ENCODE measurements at places on chromosomes 4 and X. TPM values are rescaled to one million over a fixed set of nuclear protein-coding genes. Genes with fewer than 3 reads are reported as not detected.

DNA sequence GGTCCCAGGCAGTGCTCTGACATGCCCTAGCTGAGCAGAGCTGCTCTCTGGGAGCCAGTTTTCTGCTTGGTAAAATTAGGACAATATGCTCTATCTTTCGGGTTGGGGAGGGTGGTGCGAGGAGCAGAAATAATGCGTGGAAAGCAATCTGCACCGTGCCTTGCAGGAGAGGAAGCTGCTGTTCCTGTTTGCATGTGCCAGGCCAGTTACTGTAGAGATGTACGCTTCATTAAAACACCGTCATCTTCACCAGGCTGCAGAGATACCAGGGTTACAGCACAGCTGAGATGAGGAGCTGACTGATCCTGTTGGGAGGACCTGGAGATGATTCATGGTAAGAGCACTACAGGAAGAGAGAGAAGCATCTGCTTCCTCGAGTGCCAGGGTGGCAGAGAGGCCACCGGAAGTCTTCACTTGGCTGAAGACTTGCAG, 29.5 kb upstream of the IRF2 start:
- DNase-seq, result no peak

GRCh38 chr4:122671919-122672490, 51.1 kb upstream of the IL21 start:
- DNase-seq, result no peak

DNA sequence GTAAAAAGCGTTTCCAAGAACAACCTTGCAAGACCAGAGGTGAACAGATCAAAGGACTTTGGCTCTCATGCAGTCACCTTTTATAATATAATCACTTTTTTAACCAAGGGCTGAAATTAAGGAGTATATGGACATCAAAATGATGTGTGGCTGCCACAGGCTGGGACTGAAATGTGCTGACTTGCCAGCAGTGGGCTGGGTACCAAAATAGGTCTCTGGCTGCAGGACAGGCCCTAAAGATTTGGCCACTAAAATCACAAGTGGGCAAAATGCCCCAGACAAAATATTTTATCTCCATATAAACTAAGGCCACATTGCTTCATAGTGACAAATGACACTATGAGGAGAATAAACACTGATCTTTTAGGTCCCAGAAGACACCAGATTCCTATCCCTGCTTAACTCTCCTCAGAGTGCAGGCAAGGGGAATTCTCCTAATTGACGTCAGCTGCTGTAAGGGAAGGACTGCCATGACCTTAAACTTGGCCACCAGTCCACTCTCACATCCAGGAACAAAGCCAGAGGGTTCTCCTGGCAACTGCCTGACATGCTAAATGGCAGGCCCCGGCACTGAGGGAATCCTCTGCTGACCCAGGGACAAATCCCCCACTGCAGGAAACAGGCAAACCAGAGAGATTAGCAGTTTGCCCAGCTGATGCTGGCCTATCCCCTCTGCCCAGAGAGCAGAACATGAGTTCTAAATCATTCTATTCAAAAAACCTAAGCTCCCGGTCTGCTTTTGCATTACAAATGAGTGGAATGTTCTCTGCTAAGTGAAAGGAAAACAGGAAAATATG, 155.8 kb downstream of the PPP3CA start:
- peak; percentile 72 for DNase-seq

The CYSLTR1 gene
- total RNA-seq, result 1.2 TPM

The EFHC2 gene
- total RNA-seq, result 11.7 TPM

The ZFP92 gene
- total RNA-seq, result 0.49 TPM

The ETDA gene
- total RNA-seq, result not detected

The GJB1 gene
- total RNA-seq, result not detected

The BST1 gene
- total RNA-seq, result 2.7 TPM
